Foreskin keratinocyte (primary cell): ENCODE measurements at places on chromosomes 2 and 18. TPM values are rescaled to one million over a fixed set of nuclear protein-coding genes. Genes with fewer than 3 reads are reported as not detected.

GRCh38 chr2:189899101-189899500, 114.9 kb downstream of the PMS1 start:
- DNase-seq = peak; percentile 11

- DNase-seq = no peak
These were observed 10.0 kb downstream of the INPP4A start for GRCh38 chr2:98454500-98455235.

GRCh38 chr2:44562737-44563136, 201.0 kb downstream of the CAMKMT start:
- no peak for DNase-seq

- DNase-seq = peak; percentile 75
These were observed 131.2 kb upstream of the TTC39C start for GRCh38 chr18:23883277-23883790.

DNA sequence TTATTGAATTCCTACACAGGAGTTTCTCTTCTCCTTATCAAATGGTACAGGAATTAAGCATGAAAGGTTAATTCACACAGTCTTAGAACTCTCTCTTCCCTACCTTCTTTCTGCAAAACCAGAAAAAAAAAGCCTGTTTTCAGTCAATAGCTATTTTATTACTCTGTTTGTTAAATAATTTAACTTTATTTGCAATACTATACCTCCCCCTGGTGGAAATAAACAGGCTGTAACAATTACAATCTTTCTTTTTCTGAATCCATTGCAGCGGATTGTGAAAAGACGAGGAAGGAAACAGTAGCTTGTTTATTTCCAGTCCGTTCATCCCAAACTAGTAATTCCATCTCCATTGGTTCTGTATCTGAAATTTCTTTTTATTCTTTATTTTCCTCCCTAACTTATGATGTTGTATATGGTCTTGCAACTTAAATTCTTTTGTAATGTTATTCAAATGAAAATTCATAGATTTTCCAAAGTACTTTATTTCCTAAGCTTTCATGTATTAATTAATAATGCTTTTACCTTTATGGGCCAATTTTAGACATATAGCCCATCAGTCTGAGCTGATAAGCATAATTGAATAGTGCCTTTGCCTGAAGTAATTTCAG, 165.2 kb downstream of the SH3BP4 start:
- peak; percentile 18 for DNase-seq

NEUROD1 gene
- not detected in 2 replicates for polyA plus RNA-seq

CLEC4F gene
- not detected in 2 replicates for polyA plus RNA-seq

LINC00305 gene
- not detected in 2 replicates for polyA plus RNA-seq

SAG gene
- not detected in 2 replicates for polyA plus RNA-seq

ANKRD44 gene
- polyA plus RNA-seq = 0.07 and 0.37 TPM in 2 replicates
